Myocyte (in vitro differentiated cells): ENCODE measurements at places on chromosomes 5 and 9. TPM values are rescaled to one million over a fixed set of nuclear protein-coding genes. Genes with fewer than 3 reads are reported as not detected.

The RGS3 gene
- 70.9 and 110 TPM in 2 replicates for total RNA-seq

The UNC5A gene
- 0.21 and 0.68 TPM in 2 replicates for total RNA-seq

The SAXO1 gene
- total RNA-seq = 0.57 TPM in 1 of 2 replicates, not detected in the other

The PCA3 gene
- total RNA-seq = not detected in 2 replicates

The EDIL3 gene
- total RNA-seq = 86.1 and 118 TPM in 2 replicates

The TAF1L gene
- 0.03 and 0.05 TPM in 2 replicates for total RNA-seq

The FCHO2 gene
- 12.5 and 14.7 TPM in 2 replicates for total RNA-seq

The S1PR3 gene
- 0.70 and 1.3 TPM in 2 replicates for total RNA-seq

The PCDHAC1 gene
- total RNA-seq = 0.05 and 0.10 TPM in 2 replicates
